ENCODE measurements at places on chromosomes 4 and X. TPM values are rescaled to one million over a fixed set of nuclear protein-coding genes. Genes with fewer than 3 reads are reported as not detected.
A peak's percentile ranks its signal among the peaks of the same experiment; 100 is the strongest.

- no peak overlapping the region for H3K4me3 ChIP-seq
- no peaks in the 10 kb centered on the region for H3K36me3 ChIP-seq
- no peak overlapping the region for H3K27ac ChIP-seq
- no peaks in the 10 kb centered on the region for H3K27me3 ChIP-seq
These were observed 36.6 kb downstream of the CCNG2 start for GRCh38 chr4:77193511-77194102.

PDHA2 gene
- not detected for total RNA-seq

DNA sequence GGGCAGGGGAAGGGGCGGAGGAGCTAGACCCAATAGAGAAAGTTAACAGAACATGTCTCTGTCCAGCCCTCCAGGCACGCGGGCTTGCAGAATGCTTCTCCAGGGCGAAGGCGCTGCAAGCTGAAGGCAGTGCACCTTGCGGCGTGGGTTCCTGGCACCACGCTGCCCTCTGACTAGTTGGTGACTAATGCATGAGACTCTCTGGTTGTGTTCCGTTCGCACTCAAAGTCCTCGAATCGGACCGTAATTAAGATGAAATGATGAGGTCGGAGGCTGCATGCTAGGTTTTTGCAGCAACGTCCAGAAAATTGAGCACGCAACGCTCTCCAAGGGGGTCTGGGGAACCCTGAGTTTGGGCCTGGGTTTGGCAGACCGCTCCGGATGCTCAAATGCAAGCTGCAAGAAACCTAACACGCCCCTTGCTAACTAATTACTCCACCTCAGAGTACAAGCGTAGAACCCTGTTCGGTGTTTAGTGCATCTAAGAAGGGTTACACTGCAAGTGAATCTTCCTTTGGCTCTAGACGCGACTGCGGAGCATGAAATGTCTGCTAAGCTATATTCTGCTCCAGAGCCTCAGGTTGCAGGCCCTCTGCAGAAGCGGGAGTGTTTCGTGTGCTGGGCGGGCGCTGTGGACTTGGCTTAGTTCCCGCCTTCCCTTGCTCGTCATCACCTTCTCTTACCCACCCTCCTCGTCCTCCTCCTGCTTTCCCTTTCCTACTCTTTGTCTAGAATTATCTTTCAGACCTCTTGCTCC lies 57.1 kb upstream of the NKAP start:
- H3K4me1 ChIP-seq: no peaks in the 10 kb centered on the region
- no peak overlapping the region for H3K27ac ChIP-seq
- peaks cover 16% of the 10 kb centered on the region for H3K27me3 ChIP-seq
- H3K36me3 ChIP-seq: no peaks in the 10 kb centered on the region
- H3K4me3 ChIP-seq: no peak overlapping the region

ZNF275 gene
- 13.4 TPM for total RNA-seq

OTUD6A gene
- total RNA-seq: not detected

CXXC4 gene
- 4.6 TPM for total RNA-seq

GRCh38 chrX:53795576-53795975 lies 109.1 kb upstream of the HUWE1 start:
- no peaks in the 10 kb centered on the region for H3K27me3 ChIP-seq
- H3K4me3 ChIP-seq: no peak overlapping the region
- no peak for DNase-seq
- no peaks in the 10 kb centered on the region for H3K4me1 ChIP-seq

DNA sequence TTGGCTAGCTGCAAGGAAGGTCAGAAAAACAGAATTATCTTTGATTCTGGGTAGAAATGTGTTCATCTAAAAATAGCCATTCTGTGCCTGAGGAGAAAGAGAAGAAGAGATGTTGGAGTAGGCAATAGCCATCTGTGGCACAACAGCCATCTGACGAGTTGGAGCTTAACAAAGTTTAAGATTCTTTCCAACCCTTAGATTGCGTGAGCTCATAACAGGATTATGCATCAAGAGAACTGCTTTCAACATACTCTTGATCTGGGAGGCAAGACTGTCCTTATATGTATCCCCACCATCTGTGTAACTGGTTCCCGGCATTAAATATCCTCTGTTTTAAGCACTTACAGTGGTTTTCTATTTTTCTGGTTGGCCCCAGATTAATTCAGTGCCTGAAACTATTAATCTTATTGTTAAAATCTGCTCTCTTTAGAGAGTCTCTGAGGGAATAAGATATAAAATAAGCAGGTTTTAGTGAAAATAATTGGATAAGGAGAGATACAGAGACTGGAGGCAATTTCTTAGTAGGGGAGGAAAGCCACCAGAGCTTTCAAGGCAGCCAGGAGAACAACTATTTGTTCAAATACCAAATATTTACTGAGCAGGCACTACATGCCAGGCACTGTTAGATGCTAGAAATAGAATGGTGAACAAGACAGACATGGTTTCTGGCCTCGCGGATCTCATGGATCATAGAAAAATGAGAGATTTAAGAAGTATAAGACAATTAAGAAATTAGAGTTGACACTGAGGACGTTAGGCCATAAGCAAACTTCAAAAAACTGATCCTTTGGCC lies 398.0 kb downstream of the SMARCA1 start:
- no peaks in the 10 kb centered on the region for H3K27me3 ChIP-seq
- no peak overlapping the region for H3K27ac ChIP-seq
- no peak overlapping the region for H3K4me3 ChIP-seq
- no peak for DNase-seq
- no peaks in the 10 kb centered on the region for H3K36me3 ChIP-seq

GRCh38 chr4:126794363-126794762 lies 838.4 kb upstream of the INTU start:
- H3K27me3 ChIP-seq: no peaks in the 10 kb centered on the region
- DNase-seq: no peak
- no peak overlapping the region for H3K4me3 ChIP-seq

DNA sequence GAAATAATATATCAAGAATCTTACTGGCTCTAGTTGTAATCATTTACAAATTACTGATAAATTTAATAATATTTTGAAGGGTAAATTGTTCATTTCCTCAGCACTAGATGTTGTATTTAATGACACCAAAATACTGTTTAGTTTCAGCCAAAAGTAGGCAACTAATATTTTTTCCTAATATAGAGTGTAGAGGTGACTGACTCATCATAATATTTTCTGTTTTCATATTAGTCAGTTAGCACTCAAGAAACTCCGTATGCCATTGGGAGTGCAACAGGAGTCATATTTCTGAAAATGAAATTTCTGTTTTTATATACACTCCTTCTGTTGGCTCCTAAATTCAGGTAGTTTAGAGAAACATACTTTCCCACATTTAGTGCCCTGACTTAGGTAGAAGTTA lies 36.6 kb upstream of the PTPN13 start:
- H3K4me1 ChIP-seq: peaks cover 17% of the 10 kb centered on the region
- no peak for DNase-seq
- H3K4me3 ChIP-seq: no peak overlapping the region

RXFP1 gene
- total RNA-seq: not detected

DNA sequence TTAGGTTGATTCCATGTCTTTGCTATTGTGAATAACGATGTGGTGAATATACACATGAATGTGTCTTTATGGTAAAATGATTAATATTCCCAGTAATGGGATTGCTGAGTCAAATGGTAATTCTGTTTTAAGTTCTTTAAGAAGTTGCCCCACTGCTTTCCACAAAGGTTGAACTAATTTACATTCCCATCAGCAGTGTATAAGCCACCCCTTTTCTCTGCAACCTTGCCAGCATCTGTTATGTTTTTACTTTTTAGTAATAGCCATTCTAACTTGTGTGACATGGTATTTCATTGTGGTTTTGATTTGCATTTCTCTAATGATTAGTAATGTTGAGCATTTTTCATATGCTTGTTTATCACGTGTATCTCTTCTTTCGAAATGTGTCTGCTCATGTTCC lies 503.3 kb downstream of the PCDH18 start:
- no peak for DNase-seq
- no peak overlapping the region for H3K4me3 ChIP-seq
- H3K36me3 ChIP-seq: no peaks in the 10 kb centered on the region
- no peaks in the 10 kb centered on the region for H3K27me3 ChIP-seq
- peaks cover 15% of the 10 kb centered on the region for H3K4me1 ChIP-seq
- H3K27ac ChIP-seq: no peak overlapping the region

DNA sequence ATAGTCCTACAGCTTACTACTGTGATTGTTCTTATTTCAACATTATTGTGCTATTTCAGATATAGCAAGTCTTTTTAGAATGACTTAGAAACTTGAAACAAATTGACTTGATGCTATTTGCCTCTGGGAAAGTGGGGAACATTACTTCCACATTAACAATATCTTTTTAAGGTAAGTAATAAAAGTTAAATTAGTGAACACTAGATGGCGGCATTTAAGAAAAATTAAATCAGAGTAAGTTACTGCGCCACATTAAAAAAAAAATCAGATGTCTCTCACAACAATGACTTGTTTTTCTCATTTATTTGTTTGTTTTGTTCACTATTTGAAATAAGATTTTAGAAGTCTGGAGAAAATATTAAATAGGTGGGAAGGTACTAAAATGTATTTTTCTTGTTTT lies 1026.9 kb upstream of the SLIT2 start:
- no peak for DNase-seq
- no peaks in the 10 kb centered on the region for H3K27me3 ChIP-seq
- no peaks in the 10 kb centered on the region for H3K4me1 ChIP-seq

C4orf50 gene
- not detected for total RNA-seq

MAGEB2 gene
- 0.20 TPM for total RNA-seq

DNA sequence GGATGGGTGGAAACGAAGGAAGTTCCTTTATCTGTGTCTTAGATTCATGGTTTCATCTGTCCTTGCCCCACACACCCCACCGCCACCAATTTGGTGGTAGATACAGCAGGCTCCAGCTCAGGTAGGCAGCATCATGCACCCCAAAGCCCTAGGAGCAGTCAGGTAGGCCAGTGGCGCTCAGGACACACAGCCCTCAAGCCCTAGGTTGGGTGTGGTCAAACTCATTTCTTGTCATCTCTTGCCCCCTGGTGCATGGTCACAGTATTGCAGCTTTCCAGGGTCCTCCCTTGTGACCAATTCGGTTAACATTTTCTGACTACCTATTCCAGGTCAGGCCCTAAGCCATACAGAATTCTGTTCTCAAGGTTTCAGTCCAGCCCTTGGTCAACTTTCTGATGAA lies 14.5 kb upstream of the PRRG3 start:
- H3K27ac ChIP-seq: no peak overlapping the region
- H3K27me3 ChIP-seq: no peaks in the 10 kb centered on the region
- H3K4me3 ChIP-seq: no peak overlapping the region
- H3K4me1 ChIP-seq: no peaks in the 10 kb centered on the region
- peak; percentile 24 for DNase-seq
- no peaks in the 10 kb centered on the region for H3K36me3 ChIP-seq

DNA sequence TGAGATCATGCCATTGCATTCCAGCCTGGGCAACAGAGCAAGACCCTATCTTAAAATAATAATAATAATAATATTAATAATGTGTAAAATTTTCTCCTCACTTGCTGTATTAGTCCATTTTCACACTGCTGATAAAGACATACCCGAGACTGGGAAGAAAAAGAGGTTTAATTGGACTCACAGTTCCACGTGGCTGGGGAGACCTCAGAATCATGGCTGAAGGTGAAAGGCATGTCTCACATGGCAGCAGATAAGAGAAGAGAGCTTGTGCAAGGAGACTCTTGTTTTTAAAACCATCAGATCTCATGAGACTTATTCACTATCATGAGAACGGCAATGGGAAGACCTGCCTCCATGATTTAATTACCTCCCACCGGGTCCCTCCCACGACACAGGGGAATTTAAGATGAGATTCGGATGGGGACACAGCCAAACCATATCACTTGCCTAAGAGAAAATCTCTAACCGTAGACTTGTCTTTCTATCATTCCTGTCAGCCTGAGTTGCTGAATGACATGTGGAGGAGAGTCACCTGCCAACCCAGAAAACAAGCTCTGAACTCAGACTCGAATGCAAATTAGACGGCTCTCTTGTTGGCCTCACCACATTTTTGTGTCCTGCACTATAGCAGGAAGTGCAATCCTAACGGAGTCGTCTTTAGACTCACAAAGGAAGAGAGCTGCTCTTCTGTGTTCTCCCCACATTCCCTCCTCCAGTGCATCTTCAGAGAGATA lies 51.9 kb upstream of the DCTD start:
- H3K27me3 ChIP-seq: no peaks in the 10 kb centered on the region
- H3K4me1 ChIP-seq: no peaks in the 10 kb centered on the region
- H3K36me3 ChIP-seq: no peaks in the 10 kb centered on the region
- H3K27ac ChIP-seq: no peak overlapping the region
- DNase-seq: no peak

VGLL1 gene
- total RNA-seq: not detected

DNA sequence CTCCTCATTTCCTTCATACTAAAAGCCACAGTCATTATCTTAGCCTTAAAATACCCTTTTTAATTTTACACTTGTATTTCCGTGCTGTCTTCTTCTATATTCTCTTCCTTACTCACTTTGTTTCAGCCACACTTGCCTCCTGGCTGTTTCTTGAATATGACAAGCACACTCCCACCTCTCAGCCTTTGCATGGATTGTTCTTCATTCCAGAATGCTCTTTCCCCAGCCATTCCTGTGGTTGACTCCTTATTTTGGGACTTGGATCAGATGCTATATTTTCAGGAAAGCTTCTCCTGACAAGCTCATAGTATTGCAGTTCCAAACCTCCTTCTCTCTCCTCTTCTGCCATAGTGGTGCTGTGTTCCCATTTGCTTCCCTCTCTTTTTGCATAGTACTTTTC lies 291.3 kb downstream of the PDHA2 start:
- H3K4me3 ChIP-seq: no peak overlapping the region
- no peak overlapping the region for H3K27ac ChIP-seq
- DNase-seq: no peak
- no peaks in the 10 kb centered on the region for H3K36me3 ChIP-seq
- H3K27me3 ChIP-seq: 0 out of 2 replicates have a peak, but pooled peaks cover 7% of the 10 kb centered on the region

GRCh38 chrX:42755815-42756214 lies 22.1 kb downstream of the PPP1R2C start:
- H3K27me3 ChIP-seq: no peaks in the 10 kb centered on the region
- no peak overlapping the region for H3K27ac ChIP-seq
- no peak for DNase-seq
- no peak overlapping the region for H3K4me3 ChIP-seq
- H3K4me1 ChIP-seq: no peaks in the 10 kb centered on the region
- no peaks in the 10 kb centered on the region for H3K36me3 ChIP-seq

DNA sequence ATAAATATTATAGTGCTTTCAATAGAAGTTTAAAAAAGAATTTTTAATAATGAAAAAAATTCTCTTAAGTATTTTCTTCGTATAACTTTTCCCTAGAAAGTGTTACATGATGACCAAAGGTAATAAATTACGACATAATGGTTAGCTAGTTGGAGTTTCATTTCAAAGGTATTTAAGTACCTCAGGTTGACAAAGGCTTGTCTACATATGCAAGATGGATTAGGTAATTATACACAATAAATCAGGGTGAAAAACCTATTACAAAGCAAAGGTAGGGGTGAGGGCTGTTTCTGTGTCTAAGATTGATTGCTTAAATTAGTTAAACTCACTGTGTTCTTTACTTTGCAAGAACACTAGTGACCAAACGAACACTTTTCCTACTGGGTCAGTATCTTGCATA lies 508.5 kb upstream of the FAT1 start:
- H3K4me3 ChIP-seq: no peak overlapping the region
- no peaks in the 10 kb centered on the region for H3K27me3 ChIP-seq
- no peaks in the 10 kb centered on the region for H3K36me3 ChIP-seq
- no peak overlapping the region for H3K27ac ChIP-seq
- no peaks in the 10 kb centered on the region for H3K4me1 ChIP-seq

USP17L26 gene
- not detected for total RNA-seq

PRSS12 gene
- total RNA-seq: 9.9 TPM

CLTRN gene
- 0.42 TPM for total RNA-seq

Measured in SJCRH30 (cell line).